ENCODE measurements at places on chromosomes 1 and 21.

- DNase-seq: no peak
These were observed 77.4 kb upstream of the TMPRSS2 start for GRCh38 chr21:41585199-41585994.

DNA sequence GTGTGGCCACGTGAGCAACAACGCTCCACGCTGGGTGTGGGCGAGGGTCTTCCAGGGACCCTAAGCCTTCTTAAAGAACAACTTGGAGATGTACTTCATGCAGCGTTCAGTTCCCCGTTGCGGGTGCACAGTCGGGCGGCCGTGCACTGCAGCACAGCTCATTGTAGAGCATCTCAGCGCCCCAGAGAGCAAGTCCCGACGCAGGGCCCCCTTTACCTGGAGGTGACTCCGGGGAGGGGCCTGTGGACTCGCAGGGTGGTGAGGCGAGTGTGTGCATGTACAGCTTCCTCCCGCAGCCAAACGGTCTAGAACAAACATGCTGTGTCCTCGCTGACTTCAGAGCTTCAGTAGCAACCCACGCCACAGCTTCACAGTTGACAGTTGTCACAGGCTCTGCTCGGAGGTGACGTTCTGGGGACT is 19.5 kb downstream of the RRP1 start:
- DNase-seq: no peak

DNA sequence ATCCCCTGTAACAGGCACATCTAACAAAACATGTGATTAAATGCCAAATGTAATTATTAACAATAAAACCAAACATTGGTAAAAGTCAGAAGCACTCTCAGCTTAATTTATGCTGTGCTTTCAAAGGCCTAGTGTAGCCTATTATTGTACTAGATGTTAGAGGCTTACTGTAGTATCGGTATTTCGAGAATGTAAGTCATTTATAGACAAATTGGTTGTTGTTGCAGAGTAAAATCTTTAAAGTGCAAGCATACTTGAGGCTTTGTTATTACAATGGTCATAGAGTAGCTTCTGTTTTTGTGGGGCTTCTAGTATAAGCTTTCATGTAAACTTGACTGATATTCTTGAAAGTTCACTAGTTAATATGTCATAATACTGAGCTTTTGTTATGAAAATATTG is 965.8 kb downstream of the PLA2G4A start:
- no peak for DNase-seq

GRCh38 chr1:62218604-62219003 is 24.0 kb downstream of the L1TD1 start:
- no peak for DNase-seq

DNA sequence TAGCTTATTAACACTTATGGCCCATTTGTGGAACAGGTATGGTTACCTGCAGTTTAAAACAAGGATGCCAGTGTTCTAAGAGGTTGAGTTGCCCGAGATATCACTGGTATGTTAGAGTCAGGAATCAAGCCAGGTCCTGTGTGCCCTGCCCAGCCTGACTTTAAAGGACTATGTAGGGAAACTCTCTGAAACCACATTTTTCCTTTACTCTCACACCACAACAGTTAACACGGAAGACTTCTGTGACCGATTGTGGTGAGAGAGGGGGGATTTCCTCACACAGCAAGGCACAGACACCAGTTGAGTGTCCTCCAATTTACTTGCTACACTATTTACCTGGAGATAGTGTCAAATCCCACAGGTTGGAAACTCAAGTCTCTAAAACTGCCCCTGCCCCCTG is 47.8 kb downstream of the UCK2 start:
- DNase-seq: no peak

DNA sequence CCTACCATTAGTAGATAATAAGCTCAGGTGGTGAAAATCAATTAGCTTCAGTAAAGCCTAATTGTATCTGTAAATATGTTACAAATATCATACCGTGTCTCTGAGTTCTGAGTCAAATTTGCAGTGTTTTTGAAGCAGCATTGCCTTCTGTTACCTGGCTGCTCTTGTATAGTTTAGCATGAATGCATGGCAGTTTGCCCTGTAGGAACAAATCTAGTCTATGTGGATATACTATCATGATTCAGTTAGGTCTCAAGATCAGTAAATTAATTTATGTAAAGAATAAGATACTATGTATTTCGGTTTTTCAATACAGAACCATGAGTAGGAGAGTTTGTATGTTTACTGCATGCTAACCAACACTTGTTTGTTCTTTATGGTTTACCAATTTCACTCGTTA is 240.6 kb upstream of the C1orf105 start:
- DNase-seq: no peak

GRCh38 chr21:44898851-44899767 is 21.6 kb downstream of the ITGB2 start:
- no peak for DNase-seq

DNA sequence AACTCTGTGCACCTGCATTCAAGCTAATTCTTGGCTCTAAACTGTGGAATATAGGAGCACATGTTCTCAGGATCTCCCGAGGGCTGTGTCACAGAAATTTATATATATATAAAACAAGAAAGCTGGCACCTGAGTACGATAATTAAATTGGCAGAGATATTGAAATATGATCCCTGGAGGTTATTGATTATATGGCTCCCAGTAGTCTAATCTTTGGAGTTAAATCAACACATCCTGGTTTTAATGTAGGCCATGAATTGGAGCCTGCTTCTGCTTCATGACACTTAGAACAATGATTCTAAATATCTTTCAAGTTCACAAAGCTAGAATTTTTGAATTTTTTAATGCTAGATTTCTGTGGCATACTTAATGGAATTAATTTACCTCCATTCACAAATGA is 84.3 kb downstream of the CTH start:
- DNase-seq: no peak

GRCh38 chr1:161838362-161838761 is 72.2 kb downstream of the ATF6 start:
- DNase-seq: no peak

GRCh38 chr1:93180723-93181613 is at the start of gene CCDC18:
CCDC18 (plus strand) TSS chr1:93180724; CDS start chr1:93183362, 2,638 bp downstream.
- peak; percentile 62 for DNase-seq

DNA sequence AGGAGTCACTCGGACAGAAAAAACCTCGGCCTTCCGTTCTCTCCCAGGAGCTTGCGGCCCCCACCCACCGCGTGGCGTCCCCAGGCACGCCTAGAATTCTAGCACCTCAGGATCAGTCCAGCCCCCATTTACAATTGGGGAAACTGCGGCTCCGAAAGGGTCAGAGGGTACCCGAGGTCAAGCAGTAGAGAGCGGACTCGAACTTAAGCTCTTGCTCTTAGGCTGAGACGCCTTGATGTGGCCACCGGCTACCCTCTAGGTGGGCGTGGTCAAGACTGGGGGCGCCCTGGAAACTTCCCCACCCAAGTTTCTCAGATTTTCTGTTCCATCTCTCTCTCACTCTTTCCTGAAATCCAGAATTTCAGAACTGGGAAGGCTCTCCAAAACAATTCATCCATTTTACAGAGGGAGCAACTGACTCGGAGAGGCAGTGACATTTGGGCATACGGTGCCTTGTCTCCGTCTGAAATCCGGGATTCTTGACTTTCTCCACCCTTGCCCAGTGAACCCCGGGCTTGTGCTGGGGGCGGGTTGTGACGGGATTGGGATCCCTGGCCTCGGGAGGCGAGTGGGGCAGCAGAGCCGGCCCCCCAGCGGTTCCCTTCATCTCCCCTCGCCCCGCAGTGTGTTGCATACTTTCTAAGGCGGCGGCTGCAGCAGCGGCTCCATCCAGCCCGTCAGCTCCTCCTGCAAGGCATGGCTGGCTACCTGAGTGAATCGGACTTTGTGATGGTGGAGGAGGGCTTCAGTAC is 777 bp downstream of the AZIN2 start:
- no peak for DNase-seq

DNA sequence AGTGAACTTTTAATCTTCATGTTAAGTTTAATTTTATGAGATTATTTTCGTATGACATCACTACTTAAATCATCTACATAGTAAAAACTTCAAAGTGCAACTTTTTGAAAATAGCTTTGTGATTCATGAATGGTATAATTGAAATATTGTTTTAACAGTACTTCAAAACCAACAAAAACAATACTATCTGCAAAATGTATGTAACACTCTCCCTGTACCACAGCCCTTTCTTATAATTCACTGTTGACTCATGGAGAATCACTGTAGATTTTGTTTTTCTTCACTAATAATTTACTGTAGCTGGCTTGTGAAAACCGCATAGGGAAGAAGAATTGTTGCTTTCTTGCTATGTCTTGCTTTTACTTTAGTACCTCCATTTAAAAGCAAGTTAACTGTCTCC is 301.4 kb upstream of the ADAMTS5 start:
- no peak for DNase-seq
